Upper lobe of left lung (tissue), 6 donors: ENCODE measurements at places on chromosomes 1 and 21. TPM values are rescaled to one million over a fixed set of nuclear protein-coding genes. Genes with fewer than 3 reads are reported as not detected.

DNA sequence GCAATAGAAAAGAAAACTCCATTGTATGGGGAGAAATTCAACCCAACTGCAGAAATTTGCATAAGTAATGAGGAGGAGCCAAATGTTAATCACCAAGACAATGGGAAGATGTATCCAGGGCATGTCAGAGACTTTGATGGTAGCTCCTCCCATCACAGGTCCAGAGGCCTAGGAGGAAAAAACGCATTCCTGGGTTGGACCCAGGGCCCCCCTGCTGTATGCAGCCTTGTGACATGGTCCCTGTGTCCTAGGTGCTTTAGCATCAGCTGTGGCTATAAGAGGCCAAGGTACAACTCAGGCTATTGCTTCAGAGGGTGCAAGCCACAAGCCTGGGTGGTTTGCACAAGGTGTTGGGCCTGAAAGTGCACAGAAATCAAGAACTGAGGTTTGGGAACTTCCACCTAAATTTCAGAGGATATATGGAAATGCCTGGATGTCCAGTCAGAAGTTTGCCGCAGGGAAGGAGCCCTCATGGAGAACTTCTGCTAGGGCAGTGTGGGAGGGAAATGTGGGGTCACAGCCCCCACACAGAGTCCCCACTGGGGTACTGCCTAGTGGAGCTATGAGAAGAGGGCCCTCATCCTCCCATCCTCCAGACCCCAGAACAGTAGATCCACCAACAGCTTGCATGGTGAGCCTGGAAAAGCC lies 162.3 kb downstream of the TGFB2 start:
- DNase-seq = no peak

GRCh38 chr1:22155517-22155916 lies 12.6 kb upstream of the WNT4 start:
- no peak for DNase-seq

DNA sequence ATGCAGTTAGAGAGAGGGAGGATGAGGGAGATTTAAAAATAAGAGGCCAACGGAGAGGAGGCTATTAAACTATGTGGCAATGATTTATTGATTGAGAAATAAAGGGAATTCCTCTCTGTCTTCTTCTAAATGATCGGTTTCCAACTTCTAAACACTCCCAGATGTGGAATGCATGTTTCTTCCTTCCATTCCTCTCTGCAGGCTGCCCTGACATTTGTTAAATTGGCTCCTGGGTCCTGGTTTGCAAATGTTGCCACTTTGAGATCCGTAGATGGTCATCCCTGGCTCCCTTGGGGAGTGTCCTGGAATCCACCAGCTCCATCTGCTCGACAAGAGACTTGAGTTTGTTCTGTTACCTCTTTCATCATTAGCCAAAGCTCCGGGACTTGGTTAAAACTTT lies 10.3 kb upstream of the C1orf198 start:
- DNase-seq = no peak

DNA sequence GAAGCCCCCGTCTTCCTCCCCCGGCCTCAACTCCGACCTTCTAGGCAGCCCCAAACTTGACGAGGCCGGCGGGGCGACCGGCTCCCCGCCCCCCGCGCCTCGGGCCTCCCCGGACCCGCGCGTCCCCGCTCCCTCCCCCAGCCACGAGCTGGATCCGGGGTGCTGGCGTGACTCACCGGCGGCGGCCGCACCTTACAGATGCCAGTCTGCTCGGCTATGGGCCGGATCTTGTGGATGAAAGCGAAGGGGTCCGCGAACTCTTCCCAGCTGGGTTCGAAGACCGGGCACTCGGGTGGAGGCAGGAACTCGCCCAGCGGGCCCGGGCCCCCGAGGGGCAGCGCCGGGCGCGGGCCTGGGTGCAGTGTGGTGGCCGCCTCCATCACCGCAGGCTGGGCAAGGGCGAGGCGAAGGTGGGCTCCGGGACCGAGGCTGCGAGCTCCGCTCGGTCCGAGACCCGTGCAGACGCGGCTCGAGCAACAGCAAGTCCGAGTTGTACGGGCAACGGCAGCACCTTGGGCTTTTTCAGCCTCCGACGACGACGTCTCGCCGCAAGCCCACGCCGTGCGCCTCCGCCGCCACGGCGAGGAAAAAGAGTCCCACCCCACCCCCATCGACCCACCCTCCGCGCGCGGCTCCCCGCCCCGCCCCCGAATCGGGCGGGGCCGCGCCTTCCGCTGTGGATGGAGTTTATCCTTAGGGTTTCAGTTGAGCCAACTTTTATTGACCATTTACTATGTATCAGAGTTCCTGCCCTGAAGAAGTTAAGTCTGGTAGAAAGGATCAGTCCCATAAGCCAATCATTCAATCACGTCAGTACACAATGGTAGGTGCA lies at the start of gene KDM5B:
KDM5B (minus strand) TSS at position 496 of the 832 bp plus-strand sequence; CDS start at position 380, 116 bp downstream.
- peak; percentile 74 for DNase-seq

Gene LCA5L
- not detected for total RNA-seq

DNA sequence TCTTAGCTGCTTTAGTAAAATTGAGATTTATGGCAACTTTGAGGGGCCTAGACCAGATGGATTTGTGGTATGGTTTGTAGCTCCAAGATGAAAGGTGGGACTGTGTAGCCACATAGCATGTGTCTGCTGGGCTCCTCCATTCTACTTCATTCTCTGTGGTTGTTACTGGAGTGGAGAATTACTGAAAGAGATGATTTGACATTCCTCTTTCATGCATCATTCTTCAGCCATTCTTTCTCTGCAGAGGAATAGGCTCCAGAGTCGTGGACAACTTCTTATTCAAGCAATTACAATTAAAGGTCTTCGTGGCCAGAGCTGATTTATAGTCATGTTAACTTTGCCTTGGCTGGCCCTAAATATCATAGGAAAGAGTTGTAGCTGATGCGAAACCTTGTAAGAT lies 328.9 kb downstream of the PAPPA2 start:
- no peak for DNase-seq

Gene CD5L
- total RNA-seq = 4.4 TPM

DNA sequence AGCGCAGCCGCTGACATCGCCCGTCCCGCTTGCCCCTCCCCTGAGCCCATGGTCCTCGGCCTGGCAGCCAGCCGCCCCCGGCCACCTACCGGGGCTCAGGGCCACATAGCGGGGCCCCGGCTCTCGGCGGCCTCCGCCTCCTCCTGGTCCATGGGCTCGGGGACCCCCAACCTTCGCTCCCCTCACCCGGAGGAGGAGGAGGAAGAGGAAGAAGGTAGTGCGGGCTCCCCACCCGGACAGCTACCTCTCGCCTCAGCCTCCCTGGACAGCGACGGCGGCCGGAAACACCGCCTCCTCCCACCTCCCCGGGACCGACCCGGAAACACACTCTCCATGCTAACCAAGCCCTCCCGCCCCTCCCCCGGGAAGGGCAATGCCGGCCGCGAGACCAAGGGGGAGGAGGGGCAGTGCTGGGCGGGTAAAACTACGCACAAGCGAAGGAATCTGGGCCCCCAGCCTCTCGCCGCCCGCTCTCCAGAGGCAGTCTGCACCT lies at the start of gene KIAA0319L:
KIAA0319L (minus strand) TSS at position 286 of the 493 bp plus-strand sequence. CDS start 2,912 bp downstream, outside the sequence.
- peak; percentile 94 for DNase-seq

Gene SERPINC1
- total RNA-seq = not detected

Gene TRIM46
- total RNA-seq = not detected

GRCh38 chr1:33970148-33970825 lies 106.4 kb downstream of the HMGB4 start:
- DNase-seq = no peak

Gene HSF2BP
- not detected for total RNA-seq

Gene NFASC
- 5.5 TPM for total RNA-seq

- DNase-seq = no peak
Observed at GRCh38 chr21:40923407-40923806, 76.4 kb upstream of the DSCAM start.

GRCh38 chr1:9101510-9102146 lies 27.3 kb downstream of the GPR157 start:
- no peak for DNase-seq

- DNase-seq = no peak
Observed at GRCh38 chr1:212498283-212499040, 65.7 kb downstream of the NENF start.

DNA sequence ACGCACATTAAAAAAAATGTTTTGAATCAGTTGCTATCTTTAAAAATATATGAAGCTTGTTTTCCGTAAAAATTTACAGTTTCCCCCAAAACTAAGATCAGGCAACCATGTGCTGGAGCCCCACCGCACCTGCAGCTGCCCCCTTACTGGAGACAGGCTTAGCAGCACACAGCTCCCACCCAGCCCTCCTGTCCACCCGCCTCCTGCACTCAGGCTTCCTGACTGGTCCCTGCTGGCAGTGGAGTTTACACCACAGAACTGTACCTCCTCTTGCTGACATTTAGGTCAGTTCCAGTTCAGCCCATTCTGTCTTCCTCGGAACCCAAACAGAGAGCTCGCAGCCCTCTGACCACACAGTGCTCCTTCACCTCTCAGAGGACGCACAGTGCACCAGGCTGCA lies 2.1 kb downstream of the GPR161 start:
- no peak for DNase-seq

DNA sequence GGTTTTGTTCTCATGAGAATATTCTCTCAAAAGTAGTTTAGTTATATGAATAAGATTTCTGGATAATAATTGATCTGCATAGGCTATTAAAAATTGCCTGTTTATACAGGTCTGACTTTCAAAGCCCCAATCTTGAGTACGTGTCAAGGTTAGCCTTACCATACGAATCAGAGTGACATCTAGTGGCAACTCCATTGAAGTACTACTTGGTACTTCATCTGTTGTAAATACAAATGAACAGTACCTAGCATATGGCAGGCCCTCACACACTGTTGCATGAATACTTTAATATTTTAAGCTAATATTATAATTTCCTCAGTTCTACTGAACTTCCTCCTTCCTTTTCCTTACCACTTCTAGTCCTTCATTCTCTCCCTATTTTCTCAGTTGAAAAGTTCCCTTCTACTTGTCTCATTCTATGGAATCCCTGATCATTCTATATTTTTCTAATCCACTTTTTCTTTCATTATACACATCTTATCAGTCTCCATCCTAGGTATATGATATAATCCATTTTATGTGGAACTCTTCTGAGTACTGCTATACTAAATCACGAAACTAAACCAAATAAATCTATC lies 101.2 kb downstream of the AKT3 start:
- no peak for DNase-seq

GRCh38 chr1:119038363-119038762 lies 50.2 kb upstream of the TBX15 start:
- DNase-seq = no peak

- no peak for DNase-seq
Observed at GRCh38 chr1:111145963-111146768, 6.1 kb downstream of the CEPT1 start.

Gene SYT2
- not detected for total RNA-seq
